NCI-H2081 (cell line): ENCODE measurements at places on chromosomes 2 and 18.

- peak; percentile 26 for DNase-seq
Measured at GRCh38 chr2:163132850-163133249, 294.3 kb upstream of the KCNH7 start.

DNA sequence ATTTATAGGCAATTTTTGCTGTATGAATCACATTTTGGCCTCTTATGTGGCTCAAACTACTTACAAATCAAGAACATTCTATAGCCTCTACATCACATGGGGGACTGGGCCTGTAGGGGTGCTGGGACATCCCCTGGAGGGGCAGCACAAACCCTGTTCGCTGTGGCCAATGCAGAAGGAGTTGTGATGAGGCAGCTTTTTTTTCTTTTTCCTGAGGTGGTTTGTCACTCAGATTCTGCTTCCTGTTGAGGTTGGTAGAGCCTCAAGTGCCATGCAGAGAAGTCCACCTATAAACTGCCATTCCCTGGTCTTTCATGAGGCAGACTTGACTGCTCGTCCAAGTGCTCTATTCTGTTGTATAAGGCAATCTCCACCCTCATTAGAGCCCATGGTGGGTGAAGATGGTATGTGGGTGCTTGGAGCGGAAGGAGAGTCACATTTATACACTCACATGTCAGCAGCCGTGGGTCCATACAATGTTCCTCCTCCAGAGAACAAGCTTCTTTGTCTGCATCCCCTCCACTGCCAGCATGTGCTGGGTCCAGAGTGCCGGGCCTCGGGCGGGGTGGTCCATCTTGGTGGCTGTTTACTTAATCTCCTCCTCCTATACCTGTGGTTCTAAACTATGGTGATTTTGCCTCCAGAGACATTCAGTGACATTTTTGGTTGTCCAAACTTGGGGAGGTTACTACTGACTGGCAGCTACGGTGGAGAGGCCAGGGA, 120.3 kb downstream of the ACOXL start:
- no peak for DNase-seq

DNA sequence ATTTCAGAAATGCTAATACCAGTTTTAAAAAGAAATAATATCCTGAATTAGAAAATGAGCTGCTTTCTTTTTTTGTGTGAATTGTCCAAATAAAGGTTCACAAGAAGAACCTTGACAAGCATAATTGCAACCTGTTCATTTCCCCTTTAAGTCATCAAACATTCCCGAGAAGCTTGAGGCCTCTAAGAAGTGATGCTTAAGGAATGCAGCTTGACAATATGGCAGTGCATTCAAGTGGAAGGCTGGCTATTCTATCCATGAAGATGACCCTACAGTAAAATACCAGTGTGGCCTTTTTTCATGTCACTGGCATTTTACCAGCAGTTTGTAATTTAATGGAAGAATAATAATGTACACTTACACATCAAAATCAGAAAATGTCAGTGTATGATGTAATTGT, 216.7 kb downstream of the CTNNA2 start:
- DNase-seq, result no peak

GRCh38 chr2:43224131-43224570, 2.3 kb downstream of the ZFP36L2 start:
- no peak for DNase-seq

GRCh38 chr2:65366595-65367125, 65.7 kb downstream of the SPRED2 start:
- no peak for DNase-seq

GRCh38 chr2:135844301-135844895, 7.4 kb upstream of the LCT start:
- no peak for DNase-seq

GRCh38 chr2:219664944-219665343, 37.5 kb downstream of the SLC4A3 start:
- no peak for DNase-seq

DNA sequence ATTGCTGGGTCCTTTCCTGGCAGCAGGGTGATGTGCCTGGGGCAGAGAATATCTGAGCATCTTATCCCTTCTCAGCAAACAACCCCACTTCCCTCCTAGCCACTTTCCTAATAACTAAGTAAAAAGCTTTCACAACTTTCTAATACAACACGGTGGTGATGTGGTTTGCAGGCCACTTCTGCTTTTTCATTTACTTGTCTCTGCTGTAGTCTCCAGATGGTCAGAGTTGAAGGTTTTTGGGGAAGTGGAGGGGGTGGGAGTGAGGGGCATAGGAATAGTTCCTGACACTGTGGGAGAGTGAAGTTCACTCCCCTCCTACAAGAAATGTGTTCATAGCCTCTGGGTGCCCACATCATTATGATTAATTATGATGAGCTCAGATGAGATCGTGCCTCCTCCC, 11.6 kb downstream of the OXER1 start:
- no peak for DNase-seq

DNA sequence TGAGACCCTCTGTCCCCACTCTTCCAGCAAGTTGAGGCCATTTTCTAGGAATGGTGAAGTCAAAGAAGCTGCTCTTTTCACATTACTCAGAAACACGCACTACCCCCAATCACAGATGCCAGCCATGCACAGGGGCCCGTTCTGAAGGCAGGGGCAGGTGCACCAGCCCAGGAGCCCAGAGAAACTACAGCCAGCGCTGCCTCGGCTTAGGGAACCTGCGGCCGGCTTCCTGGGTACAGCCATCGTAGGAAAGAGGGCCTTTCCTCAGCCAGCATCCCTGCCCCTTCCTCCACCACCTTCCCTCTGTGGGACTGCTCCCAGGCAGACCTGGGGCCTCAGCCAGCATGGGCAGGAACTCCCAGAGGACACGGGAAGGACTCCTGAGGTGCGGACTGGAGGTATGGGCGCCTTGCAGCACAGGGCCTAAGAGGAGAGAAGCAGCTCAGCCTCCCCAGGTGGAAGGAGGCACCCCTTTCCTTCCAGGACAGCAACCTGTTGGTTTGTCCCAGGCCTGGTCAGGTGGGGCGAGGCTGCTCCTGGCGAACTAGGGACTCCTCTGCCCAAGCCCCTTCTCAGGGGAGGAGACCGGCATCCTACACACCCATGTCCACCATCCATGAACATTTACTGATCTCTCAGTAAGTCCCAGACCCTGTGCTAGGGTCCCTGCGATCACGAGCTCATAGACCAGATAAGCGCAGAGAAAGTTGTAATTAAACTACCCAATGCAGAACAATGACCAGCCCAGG, 99.0 kb upstream of the ID2 start:
- no peak for DNase-seq

DNA sequence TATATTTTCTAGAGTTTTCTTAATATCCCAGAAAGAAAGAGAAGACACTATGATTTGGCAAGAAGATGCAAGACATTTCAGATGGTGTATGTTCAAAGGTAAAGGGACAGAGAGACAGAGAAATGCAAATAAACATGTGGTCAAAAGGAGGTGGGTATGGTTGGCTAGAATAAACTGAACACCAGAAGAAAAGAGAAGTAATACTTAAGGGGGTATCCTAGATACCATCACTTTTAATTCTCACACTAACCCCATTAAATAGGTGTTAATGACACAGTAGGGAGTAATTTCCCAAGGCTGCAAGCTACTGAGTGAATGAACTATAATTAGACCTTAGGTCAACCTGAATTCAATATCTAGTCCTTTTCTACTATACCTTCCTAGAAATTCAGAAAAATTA, 111.2 kb upstream of the CD226 start:
- DNase-seq, result no peak

GRCh38 chr2:102449370-102449974, 23.6 kb upstream of the SLC9A4 start:
- peak; percentile 28 for DNase-seq

GRCh38 chr2:237935740-237936452, 30.9 kb upstream of the UBE2F start:
- no peak for DNase-seq

DNA sequence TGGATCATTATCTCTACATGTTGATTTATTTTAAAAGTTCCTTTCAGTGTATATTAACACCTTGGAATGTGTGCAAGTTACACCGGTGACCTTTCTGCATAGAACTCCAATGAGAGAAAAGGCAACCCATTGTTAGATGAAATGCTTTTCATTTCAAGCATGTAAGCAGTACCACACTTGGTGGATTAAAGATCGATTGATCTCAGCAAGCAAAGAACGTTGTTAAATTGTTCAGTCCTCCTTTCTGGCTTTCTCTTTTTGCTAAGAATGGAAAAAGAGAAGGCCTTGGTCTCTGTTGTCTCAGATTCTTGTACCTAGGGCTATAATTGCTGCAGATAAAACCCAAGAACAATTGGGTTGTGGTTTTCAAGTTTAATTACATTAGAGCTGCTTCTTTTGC, 843.0 kb downstream of the DPP10 start:
- no peak for DNase-seq

GRCh38 chr2:103005393-103005792, 243.6 kb downstream of the TMEM182 start:
- DNase-seq, result peak; percentile 20

GRCh38 chr2:50438259-50438658, 593.7 kb downstream of the NRXN1 start:
- peak; percentile 74 for DNase-seq

- DNase-seq, result no peak
Measured at GRCh38 chr2:182866461-182867406, at the start of gene FRZB. Gene FRZB, minus strand, starts transcription at chr2:182866637. Its CDS starts 85 bp downstream, at chr2:182866552.

DNA sequence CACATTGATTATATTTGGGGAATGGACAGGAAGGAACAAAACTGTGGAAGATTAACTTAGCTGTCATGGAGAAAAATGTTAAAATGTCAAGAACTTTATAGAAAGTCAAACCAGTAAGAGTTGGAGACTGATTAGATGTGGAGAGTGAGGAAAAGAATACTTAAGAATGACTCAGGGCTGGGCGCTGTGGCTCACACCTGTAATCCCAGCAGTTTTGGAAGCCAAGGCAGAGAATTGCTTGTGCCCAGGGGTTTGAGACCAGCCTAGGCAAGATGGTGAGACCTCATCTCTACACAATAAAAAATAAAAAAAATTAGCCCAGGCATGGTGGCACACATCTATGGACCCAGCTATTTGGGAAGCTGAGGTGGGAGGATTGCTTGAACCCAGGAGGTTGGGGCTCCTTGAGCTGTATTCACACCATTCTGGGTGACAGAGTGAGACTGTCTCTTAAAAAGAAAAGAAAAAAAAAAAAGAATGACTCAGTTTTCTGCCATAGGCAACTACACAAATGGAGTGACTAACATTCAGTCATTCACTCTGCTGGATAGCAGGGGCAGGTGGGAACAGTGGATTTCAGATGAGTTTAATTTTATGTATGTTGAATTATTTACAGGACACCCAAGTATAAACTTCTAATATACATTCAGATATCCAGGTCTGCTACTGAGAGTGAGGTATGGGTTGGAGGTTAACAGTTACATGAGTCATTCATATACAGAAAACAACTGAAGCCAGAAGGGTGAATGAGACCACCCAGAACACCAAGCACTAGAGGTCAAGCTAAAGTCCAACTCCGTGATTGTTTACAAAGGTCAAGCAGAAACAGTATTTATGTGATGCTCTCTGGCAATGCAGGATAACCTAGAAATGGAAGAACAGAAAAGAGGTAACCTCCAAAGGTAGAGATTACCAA, 33.9 kb downstream of the ORC2 start:
- DNase-seq, result no peak

DNA sequence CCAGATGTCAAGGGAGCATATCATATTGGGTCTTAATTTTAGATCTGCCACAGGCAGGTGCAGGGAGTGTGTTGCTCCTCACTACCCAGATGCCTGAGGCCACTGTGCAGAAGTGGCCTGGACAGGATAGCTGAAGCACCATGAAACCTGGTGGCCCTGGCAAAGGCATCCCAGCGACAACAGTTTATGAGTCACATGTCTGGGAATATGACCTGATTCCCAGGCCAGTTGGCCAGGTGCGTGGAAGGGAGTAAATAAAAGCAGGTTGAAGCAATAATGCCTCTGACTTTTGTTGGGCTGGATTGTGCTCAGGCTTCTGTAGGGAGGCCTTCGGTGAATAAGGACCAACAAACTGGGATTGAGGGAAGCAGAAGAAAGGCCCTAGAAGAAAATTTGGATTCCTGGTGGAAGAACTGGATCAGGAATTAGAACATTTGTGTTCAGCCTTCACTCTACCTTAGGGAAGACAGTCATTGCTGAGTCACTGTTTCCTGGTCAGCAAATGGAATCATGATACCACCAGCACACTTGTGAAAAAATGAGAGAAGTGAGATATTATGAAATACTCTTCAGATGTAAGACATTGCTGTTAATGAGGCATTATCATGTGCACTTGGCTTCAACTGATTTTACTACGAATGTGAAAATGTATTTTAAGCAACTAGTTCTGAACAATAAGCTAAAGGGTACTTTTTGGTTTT, 78.4 kb upstream of the ZNF516 start:
- no peak for DNase-seq

DNA sequence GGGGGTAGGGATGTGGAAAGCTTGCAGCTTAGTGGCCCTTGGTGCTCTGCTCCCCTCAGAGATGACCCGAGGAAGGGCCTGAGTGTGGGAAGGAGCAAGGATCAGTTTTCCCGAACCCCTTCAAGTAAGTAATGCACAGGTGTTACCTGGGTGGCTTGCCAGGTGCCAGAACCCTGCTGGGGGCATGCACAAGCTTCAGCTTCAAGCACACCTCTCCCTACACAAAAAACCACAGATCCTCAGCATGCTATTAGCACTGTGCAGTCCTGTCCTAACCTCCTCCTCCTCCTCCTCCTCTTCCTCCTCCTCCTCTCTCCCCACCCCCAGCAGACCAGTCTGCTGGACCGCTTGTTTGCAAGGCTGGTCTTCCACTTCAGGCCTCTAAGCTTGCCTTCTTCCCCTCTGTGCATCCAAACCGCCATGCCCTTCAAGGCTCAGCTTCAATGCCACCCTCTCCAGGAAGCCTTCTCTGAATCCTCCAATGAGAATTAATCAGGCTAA, 114.8 kb downstream of the ACAA2 start:
- DNase-seq, result no peak

- DNase-seq, result no peak
Measured at GRCh38 chr2:179437430-179437829, 172.8 kb upstream of the SESTD1 start.

DNA sequence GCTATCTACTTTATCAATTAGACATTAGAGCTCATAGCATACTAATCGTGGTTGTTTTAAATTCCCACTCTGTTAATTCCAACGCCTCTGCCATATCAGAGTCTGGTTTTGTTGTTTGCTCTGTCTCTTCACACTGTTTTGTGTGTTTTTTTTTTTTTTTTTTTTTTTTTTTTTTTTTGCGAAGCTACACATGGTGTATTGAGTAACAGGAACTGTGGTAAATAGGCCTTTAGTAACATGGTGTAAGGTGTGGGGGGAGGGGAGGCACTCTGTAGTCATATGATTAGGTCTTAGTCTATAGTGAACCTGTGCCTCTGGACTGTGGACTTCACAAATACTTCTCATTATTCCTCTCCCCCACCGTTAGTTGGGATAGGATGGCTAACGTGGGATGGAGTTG, 370.7 kb upstream of the RAB12 start:
- no peak for DNase-seq
